Right atrium auricular region (tissue), 2 donors: ENCODE measurements at places on chromosomes 7 and 10. TPM values are rescaled to one million over a fixed set of nuclear protein-coding genes. Genes with fewer than 3 reads are reported as not detected.

FBXW4 gene
- 95.1 TPM for total RNA-seq

DNA sequence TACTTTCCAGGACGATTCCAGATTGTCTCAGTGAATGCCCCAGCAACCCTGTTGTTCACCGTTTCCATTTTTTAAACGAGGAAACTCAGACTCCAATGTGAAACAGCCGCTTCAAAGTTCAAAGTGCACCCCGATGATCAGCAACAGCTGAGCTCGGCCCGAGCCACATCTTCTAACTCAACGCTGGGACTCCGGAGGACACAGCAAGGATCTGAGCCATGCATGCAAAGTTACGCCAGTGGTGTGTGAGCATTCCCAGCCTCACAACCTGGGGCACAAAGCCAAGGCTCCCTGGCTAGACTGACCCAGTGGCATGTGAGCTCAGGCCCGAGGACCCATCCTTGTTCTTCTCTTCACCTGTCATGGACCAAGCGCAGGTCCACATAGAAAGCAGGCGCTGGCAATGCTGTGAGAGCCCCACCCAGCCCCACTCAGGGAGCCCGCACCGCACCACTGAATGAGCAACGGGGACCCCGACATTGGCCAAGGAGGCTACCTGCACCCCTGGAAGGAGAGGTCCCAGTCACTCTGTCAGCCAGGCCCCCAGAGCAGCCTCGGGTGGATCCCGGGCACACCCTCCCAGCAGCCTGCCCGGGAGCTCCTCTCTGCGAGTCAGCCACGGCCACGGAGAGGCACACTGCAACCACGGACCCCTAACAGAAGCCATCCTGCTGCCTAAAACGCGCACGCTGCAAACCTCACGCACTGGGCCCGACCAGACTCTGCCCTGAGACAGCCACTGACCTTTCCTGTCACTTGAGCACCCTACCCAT lies 82.9 kb downstream of the MAD1L1 start:
- DNase-seq, result no peak

- DNase-seq, result peak; percentile 78
These were observed 57.4 kb downstream of the SPOCK2 start for GRCh38 chr10:72030762-72031543.

- DNase-seq, result no peak
These were observed 283.7 kb downstream of the MALRD1 start for GRCh38 chr10:19332304-19332703.

DNA sequence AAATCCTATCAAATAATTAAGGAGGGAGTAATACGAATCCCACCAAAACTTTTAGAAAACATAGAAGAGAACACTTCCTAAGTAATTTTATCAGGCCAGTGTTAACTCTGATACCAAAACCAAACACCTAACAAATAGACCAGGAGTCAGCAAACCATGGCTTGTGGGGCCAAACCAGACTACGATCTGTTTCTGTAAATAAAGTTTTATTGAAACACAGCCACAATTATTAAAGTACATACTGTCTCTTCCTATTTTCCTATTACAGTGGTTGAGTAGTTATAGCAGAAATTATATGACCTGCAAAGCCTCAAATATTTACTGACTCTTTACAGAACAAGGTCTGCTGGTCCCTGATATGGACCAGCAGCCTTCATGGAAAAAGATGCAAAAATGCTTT lies 73.1 kb upstream of the ELN start:
- DNase-seq, result no peak

DNA sequence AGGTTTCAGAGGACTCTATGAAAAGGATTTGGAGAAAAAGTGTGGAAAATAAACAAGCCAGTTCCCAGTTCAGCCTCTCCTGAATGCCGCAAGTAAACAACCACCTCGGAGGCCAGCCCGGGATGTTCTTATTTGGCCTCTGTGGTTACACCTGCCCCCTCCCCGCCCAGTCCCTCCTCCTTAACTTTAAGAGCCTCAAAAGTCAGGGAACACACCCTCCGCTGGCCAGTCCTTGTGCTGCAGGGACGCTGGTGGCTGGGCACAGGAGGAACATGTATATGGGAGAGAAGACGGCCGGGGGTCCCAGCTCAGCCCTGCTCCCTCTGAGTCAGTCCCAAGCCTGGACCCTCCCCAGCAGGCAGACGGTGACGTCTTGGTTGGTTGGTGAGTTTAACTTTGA lies 6.1 kb downstream of the CHST3 start:
- DNase-seq, result no peak

DNA sequence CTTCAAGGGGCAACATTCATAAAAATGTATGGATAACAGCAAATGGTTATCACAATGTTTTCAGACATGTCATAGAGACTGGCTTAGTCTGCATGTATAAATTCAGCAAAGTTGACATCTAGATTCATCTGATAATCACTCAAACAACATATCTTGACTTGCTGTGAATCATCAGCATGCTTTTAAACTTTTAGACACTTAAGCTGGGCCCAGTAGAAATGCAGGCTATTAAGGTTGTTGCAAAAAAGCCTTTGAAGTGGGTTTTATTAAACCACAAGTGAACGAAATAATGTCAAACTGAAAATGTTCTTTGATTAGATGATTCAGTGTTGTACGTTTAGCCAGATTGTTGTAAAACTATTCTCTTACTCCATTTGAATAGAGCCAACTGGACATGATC lies 759.6 kb downstream of the NXPH1 start:
- DNase-seq, result no peak

DNA sequence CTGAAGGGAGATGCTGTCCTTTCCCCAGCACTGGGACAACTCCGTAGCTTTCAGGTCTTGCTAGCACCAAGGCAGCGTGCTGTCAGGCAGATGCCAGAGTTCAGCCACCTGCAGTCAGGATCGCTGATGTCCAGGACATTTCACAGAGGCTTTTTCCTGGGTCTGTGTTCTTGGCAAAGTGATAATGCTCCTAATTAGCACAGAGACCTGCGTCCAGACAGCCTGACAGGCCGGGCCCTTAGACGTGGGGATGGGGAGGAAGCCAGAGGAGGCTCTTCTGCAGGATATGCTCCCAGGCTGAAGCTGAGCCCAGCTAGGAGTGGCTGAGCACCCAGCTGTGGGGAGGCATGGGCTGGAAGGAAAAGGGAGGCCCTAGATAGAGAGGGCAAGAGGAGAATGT lies 82.5 kb upstream of the TBX20 start:
- DNase-seq, result no peak

DNA sequence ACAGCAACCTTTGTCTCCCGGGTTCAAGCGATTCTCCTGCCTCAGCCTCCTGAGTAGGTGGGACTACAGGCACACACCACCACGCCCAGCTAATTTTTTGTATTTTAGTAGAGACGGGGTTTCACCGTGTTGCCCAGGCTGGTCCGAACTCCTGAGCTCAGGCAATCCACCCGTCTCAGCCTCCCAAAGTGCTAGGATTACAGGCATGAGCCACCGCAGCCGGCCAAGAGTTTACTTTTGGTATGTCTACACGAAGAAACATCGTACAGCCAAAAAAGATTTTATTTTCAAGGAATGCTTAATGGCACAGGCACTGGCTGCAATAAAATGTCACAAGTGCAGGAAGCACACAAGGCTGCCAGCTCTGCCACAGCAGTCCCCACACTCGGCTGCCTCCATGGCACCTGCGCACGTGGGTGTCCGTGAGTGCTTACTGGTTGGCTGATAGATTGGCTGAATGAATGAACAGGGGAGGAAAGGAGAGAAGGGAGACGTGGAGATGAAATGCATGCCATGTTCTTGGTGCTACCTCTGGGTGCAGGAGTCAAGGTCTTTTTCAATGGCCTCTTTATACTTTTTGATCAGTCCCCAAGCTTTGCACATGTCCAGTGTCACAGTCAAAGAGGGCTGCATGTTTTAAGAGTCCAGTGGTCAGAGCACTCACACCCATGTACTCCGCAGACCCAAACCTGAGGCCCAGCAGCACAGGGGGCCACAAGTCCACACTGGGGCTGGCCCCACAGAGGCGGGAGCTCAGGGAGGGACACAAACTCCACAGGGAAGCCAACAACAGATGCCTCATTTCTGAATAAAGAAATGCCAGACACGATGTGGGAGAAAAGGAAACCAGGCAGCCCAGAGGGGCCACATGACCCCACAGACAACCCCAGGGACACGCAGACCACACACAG lies 198.2 kb downstream of the MAD1L1 start:
- DNase-seq, result no peak

DNA sequence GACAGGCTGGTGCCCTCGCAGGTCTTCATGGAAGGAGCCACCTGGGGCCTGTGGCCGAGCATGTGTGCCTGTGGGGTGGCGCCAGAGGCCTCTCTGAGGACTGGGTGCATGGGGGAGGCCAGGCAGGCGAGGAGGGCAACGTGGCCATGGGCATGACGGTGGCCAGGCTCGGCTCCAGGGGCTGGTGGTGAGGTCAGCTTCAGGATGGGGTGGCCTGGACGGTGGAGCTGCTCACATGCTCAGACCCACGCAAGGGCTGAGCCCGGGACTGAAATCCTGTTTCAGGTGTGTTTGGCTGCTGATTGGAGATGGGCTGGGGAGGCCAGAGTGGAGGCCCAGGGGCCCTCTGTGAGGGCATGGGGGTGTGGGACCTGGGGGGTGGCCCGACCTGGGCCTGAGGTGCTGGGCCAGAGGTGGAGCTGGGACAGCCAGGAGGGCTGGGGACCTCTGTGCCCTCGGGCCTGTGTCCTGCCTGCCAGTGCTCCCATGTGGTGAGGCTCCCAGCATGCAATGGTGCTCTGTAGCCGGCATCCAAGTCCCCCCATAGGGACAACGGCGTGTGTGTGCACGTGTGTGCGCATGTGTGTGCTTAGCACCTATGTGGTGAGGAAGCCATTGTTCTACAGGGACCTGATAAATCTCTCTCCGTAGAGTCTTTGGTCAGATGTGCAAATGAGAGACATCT lies 71.1 kb downstream of the INPP5A start:
- no peak for DNase-seq

DNA sequence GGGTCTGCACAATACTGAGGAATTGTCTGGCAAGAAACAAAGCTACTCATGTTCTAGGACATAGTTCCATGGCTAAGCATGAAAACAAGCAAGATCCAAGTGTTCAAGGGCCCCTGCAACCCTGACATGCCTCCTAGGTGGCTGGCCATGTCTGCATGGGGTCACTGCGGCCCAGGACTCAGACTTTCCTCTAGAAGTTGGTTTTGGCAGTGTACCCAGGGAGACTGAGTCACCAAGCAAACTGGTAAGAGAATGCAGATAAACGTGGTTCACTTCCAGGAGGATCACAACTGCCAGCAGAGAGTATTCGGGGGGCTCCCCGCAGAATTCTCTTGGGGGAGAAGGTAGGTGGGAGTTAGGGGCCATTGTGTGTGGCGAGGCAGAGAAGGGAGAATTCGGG lies 7.4 kb upstream of the PFKFB3 start:
- DNase-seq, result no peak

- no peak for DNase-seq
These were observed 247.8 kb upstream of the IGFBP3 start for GRCh38 chr7:46168671-46169383.

DNA sequence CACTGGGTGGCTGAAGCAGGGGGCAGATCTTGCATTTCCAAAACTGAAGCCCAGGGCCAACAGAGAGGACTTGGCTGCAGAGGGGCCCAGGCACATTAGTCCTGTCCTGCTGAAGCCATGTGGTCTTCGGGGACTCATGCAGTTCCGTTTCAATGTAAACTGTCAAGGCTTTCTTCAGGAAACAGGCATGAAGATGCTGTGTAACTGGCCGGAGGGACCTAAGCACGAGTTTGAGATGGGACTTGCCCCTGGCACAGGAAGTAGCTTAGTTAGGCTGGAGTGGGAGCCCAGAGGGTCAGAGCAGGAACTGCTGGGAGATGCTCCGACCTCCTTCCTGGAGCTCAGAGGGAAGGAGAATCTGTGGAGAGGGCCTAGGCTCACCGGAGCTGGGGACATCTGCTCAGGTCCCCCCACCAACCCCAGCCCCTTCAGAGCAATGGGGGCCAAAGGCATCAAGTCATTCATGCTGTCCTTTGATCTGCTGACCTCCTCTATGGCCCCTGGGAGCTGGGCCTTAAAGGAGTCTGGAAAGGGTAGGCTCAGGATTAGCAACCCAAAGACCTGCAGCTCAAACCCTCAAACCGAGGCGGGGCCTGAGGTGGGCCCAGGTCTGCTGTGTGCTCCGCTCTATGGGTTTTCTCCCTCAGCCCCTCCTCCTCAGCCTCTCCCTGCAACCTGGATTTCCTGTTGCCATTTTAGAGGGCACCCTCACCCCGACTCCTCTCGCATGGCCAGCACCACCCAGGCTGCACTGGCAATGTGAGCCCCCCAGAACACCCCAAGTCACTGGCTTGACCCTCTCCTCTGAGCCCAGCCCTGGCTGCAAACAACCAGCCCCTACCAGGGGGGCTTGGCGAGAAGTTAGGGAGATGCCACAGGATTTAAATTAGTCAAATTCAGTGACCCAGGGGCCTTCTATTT lies 4.4 kb upstream of the MNX1 start:
- no peak for DNase-seq

GRCh38 chr10:74786126-74786525 lies 40.3 kb upstream of the KAT6B start:
- DNase-seq, result no peak

DNA sequence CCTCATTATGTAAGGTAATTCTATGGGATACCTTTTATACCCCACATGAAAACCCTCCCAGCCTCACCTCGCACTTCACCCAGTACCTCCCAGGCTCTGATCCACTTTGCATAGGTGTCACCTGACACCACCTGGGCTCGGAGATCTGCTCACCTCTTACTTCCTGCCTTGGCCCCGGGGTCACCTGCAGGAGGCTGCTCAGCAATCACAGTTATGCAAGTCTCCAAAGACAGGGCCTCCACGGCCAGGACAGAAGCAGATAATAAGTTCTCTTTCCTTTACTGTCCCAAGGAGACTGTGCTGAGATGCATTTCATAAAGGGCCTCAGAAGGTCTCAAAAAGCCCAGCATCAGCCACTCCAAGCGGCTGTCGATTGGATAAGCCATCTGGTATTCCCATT lies 112.4 kb upstream of the PPP2R2D start:
- no peak for DNase-seq

GRCh38 chr7:132117636-132118035 lies 458.6 kb downstream of the PLXNA4 start:
- DNase-seq, result no peak

CALML5 gene
- not detected for total RNA-seq

MSMB gene
- not detected for total RNA-seq

PYROXD2 gene
- total RNA-seq, result 5.2 TPM

GSTO2 gene
- 0.63 TPM for total RNA-seq

TRIM50 gene
- total RNA-seq, result not detected

GRCh38 chr7:40019558-40019957 lies 69.5 kb downstream of the CDK13 start:
- no peak for DNase-seq

DNA sequence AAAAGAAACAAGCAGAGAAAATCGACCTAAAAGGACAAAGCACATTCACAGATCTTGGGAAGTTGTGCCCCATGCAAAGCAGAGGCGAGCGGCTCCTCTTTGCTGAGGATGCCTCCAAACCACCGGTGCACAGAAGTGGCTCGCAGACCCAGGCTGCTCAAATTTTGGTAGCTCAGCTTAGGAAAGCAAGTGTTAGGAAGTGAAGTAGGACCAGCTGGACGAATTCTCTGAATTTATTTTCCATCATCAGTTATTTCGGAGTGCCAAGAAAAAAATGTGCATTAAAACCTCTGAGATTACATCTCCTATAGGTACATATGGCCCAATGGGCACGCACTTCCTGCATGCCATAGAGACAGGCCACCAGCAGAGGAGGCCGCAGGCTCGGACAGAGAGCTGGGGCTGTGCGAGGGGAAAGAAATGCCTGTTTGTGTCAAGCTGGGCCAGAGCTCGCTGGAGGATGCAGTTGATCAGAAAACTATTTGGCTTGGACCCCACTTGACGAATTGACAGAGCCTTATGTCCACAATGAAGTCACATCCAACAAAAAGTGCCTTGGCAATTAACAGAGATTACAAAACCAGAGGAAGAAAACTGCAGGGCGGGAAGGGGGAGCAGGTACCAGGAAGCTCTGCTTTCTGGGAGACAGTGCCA lies 122.3 kb upstream of the LYZL2 start:
- peak; percentile 82 for DNase-seq
